ENCODE measurements at places on chromosomes 3 and 15.

GRCh38 chr3:184040010-184040409 is 8.5 kb downstream of the HTR3D start:
- no peak for DNase-seq

DNA sequence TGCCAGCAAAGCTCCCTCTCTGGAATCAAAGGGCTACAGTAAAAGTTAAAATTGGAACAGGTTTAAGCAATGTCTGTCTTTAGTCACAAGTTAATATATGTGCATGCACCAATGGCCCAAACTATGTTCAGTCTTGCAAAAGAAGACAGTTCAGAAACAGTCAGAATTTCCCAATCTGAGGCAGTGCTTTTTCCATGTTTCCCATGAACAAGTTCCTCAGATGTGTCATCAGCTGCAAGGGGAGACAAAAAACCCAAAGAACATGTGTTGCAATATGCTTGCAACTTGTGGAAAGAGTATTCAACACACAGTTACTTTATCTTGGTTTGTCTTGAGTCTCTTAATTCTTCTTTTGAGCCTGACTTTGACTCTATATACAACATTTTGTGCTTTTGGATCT is 148.4 kb downstream of the USP13 start:
- DNase-seq = no peak

- no peak for DNase-seq
These were observed 19.7 kb downstream of the KCNAB1 start for GRCh38 chr3:156140001-156140595.

DNA sequence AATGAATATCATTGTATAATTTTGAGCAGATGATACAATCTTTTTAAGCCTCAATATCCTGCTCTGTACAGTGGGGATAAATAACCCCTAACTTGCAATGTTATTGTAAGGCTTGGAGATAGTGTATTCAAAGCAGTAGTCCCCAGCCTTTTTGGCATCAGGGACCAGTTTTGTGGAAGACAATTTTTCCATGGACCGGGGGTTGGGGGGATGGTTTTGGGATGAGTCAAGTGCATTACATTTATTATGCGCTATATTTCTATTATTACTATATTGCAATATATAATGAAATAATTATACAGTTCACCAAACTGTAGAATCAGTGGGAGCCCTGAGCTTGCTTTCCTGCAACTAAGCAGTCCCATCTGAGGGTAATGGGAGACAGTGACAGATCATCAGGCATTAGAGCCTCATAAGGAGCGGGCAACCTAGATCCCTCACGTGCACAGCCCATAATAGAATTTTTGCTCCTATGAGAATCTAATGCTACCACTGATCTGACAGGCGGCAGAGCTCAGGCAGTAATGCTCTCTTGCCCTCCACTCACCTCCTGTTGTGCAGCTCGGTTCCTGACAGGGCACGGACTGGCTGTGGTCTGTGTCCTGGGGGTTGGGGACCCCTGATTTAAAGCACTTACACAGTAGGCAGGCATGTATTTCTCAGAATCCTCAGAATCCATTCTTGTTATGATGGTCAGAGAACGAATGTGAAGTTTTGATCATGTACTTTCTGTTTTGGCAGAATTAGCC is 102.2 kb downstream of the PTPRG start:
- DNase-seq = no peak

GRCh38 chr3:122260206-122260605 is 64.8 kb upstream of the CSTA start:
- no peak for DNase-seq

- DNase-seq = no peak
These were observed 43.6 kb upstream of the CHRNB4 start for GRCh38 chr15:78684657-78685056.

GRCh38 chr15:66131200-66131599 is 122.3 kb downstream of the MEGF11 start:
- DNase-seq = no peak

DNA sequence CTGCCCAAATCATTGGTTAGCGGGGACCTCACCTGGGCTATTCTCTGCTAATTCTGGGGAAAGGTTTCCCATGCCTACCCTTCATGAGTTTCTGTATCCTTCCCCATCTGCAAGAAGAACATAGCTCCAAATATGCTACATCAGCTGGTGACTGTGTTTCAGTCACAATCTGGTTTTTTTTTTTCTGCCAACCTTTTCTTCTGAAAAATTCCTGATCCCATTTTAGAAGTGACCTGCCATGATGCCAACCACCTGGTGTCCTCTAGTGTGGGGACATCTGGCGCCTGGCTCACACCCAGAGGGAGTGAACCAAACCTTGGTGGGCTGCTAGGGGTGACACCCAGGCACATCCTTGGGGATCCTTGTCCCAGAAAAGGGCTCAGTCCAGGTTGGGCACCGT is 76.1 kb downstream of the CHRD start:
- no peak for DNase-seq

DNA sequence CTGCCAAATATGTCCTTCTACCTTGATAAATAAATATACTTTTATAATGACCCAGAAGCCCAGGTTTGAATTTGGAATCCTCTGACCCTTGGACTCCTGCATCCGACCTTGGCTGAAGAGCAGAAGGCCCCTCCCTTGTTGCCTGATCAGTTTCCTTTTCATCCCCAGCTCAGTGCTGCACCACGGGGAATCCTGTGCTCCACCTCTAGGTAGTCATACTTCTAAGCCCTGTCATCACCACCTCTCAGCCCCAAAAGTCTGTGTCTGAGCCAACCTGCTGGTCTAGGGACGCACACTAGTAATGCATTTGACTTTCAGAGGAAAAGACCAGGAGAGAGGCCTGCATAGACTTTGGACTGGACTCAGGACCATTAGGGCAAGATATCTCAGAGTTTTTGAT is 310.6 kb downstream of the NLGN1 start:
- no peak for DNase-seq

- DNase-seq = no peak
These were observed 93.1 kb downstream of the FRMD5 start for GRCh38 chr15:44101944-44102343.

GRCh38 chr15:82129761-82130160 is 83.9 kb upstream of the MEX3B start:
- DNase-seq = no peak

GRCh38 chr15:72155003-72155621 is 36.9 kb downstream of the SENP8 start:
- DNase-seq = no peak

- no peak for DNase-seq
These were observed 47.8 kb downstream of the KCNMB2 start for GRCh38 chr3:178583963-178584575.

- DNase-seq = no peak
These were observed 263.6 kb upstream of the HES1 start for GRCh38 chr3:193872265-193872753.

DNA sequence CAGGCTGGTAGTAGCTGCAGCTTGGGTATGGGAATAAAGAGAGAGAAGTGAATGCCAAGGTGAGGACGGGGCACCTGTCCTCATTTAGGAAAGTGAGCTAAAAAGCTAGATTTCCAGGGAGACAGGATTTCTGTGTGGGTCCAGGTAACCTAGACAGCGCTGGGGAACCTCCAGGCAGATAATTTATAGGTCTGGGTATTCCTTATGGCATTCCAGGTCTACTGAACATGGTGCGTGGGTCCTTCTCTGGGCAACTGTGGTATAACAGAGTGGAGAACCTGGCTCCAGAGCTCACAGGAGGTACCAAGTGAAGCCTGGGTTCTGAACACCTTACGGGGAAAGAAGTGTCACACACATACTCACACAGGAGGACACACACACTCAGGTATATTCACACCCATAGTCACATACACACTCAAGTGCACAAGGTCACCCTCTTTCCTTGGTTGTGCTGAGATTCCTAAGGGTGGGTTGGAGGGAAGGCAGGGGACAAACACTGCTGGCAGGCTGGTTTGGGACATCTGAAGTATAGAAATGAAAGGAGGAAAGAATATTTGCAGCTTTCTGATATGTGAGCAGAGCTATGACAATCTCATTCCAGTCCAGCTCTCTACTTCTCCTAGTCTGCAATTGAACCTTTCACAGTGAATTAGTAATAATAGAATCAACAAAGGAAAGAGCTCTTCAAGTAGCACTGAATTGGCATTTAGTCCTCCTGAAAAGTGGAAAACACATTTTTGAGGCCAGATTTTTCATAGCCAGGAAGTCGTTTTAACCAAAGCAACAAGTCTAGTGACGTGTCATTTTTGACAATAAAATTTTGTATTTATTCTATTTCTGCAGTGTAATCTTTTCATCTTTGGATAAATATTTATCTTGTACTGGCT is 37.4 kb upstream of the ITGA11 start:
- DNase-seq = no peak

- DNase-seq = no peak
These were observed 881.5 kb downstream of the VGLL3 start for GRCh38 chr3:86109434-86109833.

DNA sequence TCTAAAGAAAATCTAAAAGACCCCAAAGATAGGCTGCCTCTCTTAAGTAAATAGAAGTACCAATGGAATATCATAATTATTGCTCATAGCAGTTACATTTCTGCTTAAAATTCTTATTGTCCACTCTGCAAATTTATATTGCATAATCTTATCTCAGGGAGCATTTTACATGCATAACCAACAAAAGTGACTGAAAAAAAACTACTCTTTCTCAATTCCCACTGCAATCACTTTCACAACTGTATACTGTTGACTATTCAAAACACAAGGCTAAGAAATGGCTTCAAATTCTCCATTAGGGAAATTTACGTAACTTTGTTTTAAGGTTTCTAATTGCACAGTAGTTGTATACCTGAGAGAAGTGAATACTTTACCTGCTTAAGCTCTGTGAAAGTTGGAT is 56.3 kb downstream of the HMG20A start:
- DNase-seq = no peak

DNA sequence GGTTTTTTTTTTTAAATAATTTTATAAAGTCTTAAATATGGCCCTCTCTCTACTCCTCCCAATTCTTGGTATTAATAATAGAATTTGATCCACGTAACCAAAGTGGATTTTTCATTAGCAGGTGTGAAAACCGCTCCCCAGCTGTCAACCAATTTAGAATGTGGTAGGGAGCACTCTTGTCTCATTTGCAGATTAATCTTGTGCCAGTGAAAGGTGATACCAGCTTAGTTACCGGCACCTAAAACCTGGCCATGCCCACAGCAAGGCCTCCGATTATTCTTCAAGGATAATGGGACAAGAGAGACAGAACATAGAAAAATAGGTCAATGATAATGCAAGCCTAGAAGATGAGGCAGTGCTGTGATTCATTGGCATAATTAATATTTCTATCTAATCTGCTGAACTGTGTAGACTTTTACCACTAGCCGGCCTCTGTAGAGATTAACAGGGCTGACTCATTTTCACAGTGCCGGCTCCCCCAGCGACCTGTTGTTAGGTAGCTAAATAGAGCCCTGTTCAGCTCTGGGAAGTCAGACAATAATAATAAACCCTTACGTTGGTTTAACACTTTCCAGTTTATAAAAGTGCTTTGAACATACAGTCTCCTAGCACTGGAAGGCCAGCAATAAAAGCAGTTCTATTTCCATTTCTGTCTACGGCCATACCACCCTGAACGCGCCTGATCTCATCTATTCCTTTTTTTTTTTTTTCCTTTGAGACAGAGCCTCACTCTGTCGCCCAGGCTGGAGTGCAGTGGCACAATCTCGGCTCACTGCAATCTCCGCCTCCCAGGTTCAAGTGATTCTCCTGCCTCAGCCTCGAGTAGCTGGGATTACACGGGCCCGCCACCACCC is 102.9 kb downstream of the SHQ1 start:
- DNase-seq = no peak

DNA sequence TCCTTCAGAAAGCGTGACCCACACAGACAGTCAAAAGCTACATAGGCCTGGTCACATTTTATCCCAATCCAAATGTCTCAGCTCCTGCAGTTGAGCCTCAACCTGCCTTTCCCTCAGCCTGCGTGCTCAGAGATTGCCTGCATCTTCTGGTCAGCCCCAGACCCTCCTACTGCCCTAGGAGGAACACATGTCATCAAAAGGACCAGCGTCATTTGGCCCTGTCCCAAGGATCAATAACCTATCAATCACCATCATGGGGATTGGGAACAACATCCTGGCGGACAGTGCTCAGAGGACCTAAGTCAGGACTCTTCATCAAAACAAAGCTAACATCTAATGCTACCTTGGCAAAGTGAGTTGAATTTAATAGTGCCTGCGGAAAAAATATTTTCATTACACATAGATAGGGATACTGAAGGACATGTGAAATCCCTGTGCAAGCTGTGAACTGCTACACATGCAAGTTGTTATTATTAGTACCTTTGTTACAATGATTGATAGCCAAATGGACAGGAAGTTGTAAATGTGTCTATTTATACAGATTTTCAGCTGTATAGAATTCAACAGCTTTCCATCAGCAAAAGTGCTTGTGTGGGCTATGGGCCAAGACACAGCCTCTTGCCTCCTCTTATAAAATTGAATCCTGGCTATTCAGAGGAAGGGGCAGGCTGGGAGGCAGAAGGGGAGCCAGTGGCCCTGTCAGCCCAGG is 47.7 kb downstream of the UMPS start:
- DNase-seq = no peak

DNA sequence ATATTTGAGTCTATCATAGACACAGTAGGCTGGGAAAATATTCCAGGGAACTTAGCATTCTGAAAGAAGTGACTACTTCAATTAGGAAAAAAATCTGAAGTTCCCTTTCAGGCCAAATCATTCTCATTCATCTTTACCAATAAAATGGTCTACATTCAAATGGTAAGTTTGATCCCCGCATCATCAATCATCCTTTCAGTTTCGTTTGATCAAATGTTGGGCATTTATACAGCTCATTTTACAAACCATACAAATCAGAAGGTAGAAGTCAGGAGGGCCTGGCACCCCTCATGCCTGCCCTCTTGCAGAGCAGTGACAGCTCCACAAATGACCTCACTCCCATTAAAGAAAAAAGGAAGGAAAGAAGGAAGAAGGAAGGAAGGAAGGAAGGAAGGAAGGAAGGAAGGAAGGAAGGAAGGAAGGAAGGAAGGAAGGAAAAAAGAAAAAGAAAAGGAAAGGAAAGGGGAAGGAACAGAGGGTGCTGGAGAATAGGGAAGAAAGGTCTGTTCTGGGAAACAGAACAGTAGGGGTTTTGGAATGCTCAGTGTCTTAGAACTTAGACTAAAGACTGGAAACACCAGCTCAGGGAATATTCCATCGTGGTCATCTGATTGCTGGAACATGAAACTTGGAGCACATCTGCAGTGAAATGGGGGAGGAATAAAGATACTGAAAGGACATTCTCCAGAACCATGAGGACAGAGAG is 86.1 kb downstream of the XXYLT1 start:
- no peak for DNase-seq

DNA sequence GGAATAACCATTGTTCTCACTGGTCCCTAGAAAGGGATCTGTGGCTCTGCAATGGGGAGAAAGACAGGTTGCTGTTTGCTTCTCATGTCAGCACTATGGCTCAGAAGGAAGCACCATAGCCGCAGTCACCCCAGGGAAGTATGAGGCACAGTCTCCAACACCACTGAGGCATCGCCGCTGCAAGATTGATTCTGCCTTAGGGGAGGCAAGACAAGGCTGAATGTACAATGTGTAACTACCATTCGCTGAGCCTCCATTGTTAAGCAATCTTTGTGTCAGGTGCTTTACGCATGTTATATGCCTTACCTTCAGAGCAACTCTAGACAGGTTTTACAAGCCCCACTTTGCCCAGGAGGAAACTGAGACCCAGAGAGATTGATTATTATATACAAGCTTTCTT is 100.7 kb upstream of the KCNMB2 start:
- no peak for DNase-seq
